GDM1 (cell line): ENCODE measurements at places on chromosomes 7 and 10.

DNA sequence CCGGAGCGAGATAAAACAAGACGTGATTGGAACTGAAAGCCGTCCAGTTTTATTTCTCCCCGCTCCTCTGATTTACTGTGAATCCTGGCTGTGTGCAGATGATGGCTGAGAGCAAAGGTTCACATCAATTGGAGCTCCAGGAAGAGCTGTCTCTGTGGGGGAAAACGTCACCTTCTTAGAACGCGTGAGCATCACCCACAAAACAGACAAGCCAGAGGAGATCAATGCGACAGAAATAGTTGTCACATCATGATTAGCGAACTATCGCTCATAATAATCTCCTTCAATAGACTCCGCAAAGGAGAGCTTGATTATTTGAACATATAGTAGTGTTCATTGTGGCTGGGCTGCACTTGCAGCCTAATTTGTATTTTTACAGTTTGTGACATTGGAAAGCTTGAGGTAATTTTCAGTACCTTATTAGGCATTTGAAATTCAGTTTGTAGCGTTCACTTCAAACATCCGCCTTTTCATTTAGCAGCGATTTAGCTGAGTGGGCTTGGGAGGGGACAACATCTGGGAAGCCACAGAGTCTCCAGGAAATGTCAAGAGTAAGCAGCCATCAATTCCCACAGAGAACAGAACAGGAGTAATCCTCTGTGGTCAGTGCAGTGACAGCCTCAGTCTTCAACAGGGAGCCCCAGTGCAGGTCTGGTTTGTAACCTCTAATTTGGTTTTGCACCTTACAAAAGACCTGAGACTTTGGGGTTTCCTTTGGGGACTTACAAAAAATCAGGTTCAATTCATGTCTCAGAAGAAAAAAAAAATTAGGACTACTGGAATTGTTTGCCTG is 276.8 kb upstream of the PFKP start:
- DNase-seq = no peak

GRCh38 chr7:85324145-85324799 is 137.4 kb upstream of the SEMA3D start:
- DNase-seq = no peak

DNA sequence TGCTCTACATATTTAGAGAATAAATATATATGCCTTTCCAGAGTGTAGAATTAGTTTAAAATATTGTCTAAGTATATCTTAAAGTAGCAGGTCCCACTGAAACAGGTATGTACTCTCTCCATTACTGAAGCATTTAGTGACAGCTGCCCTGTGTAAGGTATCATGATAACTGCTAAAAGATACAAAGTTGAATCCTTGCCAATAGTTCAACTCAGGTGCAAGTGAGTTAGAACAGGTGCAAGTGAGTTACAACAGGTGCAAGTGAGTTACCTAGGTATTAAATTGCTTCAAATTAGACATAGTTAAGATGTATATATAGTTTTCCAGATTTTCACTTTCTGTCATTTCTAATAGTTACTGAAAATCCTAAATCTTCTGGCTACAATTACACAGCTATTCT is 119.1 kb downstream of the CNOT4 start:
- no peak for DNase-seq

DNA sequence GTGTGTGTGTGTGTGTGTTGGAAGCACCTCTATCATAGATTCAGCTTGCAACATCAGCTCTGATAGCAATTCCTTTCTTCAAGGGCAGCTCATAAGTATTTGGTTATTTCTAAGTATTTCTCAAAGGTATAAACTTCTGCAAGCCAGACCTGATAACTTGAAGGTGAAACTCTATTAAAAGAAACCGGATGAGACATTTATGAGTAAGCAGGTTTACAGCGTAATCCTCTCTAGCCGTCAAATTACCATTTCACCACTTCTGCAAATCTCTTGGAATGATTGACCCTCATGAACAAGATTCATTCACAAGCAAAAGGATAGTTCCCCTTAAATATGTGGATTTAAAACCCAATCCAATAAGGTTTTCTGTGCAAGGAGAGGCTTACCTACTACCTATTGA is 23.1 kb downstream of the PDE1C start:
- DNase-seq = no peak

GRCh38 chr7:29494350-29494749 is 69.3 kb upstream of the PRR15 start:
- DNase-seq = no peak

- no peak for DNase-seq
These were observed 43.8 kb downstream of the SPOCK2 start for GRCh38 chr10:72044417-72045041.

GRCh38 chr10:43448742-43449141 is 11.8 kb downstream of the ZNF487 start:
- DNase-seq = no peak

- DNase-seq = no peak
These were observed 6.8 kb upstream of the MACC1 start for GRCh38 chr7:20224025-20224424.

DNA sequence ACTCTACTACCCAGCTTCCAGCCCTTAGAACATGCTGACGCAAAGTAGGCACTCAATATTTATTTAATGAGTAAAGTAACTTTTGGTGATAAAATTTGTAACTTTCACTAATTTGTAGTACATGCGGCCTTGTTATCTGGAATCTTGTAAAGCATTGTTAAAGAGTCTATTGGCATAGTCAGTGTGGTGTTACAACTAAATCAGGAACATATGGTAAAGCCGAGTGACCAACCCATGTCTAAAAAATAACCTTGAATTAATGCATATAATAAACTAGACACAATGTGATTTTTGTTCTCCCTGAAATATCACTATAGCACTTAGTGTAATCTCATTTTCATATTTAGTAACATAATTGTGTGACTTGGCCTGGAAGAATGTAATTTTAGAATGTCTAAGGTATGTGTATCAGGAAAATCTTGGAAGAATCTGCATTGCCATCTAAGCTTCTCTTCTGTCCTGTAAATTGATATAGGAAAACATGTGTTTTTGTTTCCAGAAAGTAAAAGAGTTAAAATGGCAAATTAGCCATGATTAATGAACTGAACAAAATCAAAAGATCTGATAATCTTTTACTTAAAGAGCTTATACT is 256.7 kb upstream of the GNAI1 start:
- DNase-seq = no peak

GRCh38 chr7:149280151-149280550 is 18.2 kb downstream of the ZNF783 start:
- no peak for DNase-seq

DNA sequence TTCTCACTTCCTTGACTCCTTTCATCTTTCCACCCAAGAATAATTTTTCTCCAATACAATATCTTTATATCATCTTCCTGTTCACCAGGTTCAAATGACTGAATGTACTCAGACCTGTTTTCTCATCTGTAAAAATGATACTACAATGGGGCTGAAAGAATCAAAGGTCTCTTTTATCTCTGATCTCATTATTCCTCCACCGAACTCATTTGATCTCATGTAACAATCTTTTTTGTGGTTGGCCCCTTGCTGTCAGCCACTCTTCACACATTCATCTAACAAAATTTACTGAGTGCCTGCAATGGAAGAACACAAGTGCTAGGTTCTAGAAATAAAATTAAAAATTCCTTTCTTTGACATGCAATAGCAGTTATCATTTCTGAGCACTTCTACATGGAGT is 65.0 kb downstream of the GRM8 start:
- DNase-seq = no peak

- DNase-seq = no peak
These were observed 48.1 kb upstream of the ZNF680 start for GRCh38 chr7:64610997-64611396.

DNA sequence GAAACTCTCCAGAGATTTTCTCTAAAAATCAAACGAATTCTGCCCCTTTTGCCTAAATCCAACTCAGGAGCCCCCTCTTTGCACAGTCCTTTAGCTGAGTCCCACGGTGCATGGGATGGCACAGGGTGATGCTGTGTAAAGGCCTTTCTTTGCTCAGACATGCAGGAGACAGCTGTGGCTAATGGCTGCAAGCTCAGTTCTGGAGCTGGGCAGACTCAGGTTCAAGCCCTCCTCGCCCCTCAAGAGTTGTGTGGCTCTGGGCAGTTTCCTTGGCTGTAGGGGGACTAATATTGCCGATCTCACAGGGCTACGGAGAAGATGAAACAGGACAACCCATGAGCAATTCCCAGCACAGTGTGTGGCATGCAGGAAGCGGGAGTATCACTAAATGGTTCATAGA is 42.6 kb downstream of the CLEC2L start:
- no peak for DNase-seq

DNA sequence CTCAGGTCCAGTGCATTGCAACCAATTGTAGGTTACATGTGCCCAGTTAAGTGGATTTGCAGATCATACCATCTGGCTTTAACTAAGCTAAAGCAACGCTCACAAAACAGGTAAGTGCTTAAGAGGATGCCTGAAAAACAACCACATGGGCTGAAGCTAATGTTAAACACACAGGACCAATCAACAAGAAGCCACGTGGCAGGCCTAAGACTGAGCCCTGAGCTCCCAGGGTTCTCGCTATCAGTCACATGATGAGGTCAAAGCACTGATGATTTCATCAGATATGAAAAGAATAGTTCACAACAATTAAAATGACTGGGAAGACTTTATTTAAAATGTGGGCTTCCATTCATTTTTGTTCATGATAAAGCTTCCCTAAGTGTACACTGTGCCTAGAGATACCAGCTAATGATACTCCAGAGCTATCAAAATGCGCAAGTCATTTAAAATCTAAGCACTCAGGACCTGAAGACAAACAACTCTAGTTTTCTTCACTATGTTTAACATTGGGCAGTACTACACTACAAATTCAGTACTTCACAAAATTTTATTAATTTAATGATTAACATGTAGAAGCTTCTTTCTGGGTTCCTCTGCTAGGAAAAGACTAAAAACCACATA is 90.6 kb downstream of the PIP4K2A start:
- no peak for DNase-seq

- no peak for DNase-seq
These were observed 177.1 kb upstream of the TRIM24 start for GRCh38 chr7:138282997-138283396.

DNA sequence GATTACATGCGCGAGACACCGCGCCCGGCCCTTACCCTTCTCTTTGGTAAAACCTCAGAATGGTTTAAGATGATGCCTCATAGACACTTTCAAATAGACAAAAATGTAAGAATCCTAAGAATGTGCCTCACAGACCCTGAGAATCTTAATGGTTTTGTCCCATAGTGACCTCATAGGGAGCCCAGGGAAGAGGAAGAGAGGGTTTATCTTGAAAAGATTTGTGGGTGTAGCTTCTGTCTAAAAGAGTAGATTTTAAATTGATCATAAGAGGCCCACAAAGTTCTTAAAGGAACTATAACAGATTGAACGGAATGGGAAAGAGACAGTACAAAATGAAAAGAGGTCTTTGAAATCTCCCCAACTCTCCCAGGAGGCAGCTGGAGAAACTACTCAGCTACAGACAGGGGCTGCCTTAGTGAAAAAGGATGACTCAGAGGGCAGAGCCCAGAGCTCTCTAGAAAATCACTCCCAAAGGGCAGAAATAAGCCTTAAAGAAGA is 220.6 kb downstream of the ADRA2A start:
- DNase-seq = no peak

GRCh38 chr7:30986331-30986730 is 22.6 kb downstream of the GHRHR start:
- DNase-seq = no peak

DNA sequence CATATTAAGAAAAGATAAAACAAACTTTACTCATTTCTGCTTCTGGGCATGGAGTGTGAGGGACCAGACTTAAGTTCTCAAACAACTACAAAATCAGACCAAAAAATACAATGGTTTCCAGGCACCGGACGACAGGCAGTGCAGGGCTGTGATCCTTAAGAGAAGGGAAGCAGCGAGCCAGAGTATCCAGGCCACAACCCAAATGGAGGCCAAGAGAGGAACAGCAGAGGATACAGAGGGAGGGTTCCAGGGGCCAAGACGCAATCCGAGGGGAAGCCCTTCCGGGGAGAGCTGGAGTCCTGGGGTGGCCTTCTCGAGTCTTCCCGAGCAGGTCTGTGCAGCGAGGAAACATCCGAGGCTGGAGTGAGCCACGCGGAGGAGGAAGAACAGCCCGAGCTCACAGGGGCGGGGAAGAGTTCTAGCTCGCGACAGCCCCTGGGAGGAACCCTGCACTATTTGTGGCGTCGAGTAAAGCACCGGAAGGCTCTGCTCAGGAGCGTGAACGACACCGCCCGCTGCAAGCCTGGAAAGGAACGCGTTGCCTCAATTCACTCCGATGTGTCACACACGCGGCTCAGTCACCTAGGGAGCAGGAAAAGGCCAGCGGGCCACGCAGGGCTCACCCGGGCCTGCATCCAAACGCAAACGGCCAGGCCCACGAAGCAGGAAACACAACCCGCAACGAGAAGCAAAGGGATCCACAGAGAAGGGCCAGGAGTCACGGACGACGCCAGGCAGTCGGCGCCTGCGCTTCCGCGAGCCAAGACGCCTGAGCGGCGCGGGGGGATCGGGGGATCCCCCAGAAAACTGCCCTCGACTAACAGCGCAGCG is 933 bp upstream of the RNF32 start:
- no peak for DNase-seq

GRCh38 chr10:13991353-13991752 is 339.4 kb downstream of the FRMD4A start:
- no peak for DNase-seq

DNA sequence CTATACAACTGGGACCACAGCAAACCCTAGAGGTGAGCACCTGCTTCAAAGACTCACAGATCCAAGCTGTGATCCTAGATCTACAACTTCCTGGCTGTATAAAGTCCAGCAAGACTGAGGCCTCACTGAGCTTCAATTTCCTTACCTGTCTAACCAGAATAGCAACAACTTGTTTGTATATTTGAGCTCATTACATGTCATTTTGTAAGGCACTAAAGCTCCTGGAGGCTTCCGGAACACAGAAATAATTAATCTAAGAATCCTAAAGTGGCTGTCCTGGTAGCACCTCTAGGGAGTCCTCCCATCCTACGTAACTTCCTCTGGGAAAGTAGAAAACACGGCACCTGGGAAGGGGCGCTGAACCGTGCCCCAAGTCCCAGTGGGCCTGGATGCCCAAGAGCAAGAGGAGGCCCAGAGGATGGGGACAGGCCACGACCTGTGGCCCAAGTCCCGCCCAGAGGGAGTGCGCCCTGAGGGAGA is 39.4 kb downstream of the HK1 start:
- no peak for DNase-seq

DNA sequence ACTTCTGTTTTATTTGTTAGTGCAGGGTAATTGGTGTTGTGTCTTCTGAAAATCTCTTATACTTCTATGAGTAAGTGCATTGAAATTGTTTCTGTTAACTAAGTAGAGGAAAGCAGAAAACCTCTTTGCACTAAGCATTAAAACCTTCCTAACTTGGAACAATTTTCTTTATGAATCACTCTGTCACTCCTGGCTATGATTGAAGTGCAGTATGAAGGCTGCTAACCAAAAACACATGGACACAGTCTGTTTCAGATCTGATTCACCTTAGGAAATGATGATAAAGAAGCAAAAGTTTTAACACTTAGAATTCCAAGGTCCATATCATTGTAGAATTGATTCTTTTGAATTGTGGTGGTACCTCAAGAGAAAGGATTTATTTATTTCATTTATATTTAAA is 41.9 kb downstream of the MET start:
- no peak for DNase-seq
